Hematopoietic multipotent progenitor cell treated with erythropoietin and hydrocortisone succinate and interleukin-3 and kit ligand, for 6 days (in vitro differentiated cells): ENCODE measurements at places on chromosomes 3 and 15.
A peak's percentile ranks its signal among the peaks of the same experiment; 100 is the strongest.

GRCh38 chr3:110343945-110344344 lies 727.7 kb upstream of the NECTIN3 start:
- DNase-seq: no peak

DNA sequence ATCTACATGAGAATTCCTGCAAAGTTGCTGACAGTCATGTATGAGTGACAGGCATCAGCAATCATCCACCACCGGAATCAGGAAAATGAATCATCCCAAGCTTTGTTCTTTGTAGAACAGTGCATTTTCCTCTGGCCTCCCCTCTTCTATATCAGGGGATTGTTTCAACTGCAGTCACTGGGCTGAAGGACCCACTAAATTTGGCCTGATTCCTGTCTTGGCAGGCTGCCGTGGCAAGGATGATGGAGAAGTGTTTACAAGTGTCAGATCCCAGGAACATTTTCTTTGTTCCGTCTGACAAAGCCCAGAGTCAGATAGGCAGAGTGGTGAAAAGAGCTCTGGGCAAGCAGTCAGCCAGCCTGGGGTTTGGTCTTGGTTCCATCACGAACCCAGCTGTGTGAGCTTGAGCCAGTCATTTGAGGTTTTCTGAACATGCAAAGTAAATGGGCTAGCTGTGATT lies 175.1 kb upstream of the TSC22D2 start:
- no peak for DNase-seq

DNA sequence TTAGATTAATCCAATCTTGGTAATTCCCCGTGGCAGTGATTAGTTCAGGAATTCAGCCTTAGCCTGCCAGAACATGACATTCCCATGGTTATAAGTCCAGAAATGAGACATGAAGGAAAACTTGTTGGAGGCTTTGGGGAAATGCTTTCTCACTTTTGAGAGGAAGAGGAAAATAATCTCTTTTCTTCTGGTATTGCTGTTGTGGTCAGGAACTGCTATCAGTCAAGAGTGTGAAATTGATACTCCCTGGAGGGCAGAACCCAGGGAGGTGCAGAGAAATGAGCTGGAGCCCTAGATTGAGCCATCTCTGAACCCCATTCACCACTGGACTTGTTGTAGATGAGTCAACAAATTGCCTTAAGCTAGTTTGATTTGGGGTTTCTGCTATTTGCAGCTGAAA lies 38.6 kb upstream of the APH1B start:
- peak; percentile 89 for DNase-seq

DNA sequence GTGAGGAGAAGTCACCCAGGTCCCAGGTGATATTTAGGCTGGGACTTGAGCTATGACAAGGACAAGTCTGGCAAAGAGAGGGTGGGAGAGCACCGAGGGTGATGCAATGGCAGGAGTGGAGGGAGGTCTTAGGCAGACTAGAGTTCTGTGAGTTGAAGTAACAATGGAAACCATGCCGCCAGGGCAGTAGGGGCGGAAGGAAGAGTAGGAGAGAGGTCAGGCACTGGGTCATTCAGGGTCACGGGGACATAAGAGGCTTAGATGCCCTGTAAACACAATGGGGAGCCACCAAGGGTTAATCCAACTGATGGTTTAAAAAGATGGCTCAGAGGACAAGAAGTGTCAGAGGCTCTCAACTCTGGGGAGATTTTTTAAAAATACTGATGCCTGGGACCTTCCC lies 199.7 kb upstream of the LRTM1 start:
- no peak for DNase-seq

DNA sequence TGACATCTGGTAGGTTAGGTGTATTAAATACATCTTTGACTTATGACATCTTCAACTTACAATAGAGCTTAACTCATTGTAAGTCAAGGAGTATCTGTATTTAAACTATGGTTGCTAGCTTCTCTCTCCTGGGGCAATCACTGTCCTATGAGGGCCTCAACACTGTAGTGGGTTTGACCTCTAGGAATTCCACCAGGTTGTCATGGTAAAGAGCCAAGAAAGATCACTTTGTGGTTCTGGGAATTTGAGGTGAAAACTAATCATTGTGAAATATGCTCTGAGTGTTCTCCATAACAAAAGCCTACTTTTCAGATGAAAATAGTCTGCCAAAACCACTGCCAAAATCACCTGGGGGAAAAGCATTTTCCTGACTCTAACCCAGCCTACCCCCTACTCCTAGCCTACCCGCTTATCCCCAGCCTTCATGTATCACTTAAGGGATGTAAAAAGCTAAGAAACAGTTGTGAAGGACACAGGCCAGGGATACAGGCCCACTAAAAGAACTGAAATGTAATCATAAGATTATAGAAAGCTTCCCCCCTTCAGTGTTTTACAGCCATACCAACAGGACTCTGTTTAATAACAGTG lies 723.8 kb downstream of the MECOM start:
- no peak for DNase-seq

GRCh38 chr3:101500208-101500607 lies 12.8 kb downstream of the SENP7 start:
- no peak for DNase-seq

DNA sequence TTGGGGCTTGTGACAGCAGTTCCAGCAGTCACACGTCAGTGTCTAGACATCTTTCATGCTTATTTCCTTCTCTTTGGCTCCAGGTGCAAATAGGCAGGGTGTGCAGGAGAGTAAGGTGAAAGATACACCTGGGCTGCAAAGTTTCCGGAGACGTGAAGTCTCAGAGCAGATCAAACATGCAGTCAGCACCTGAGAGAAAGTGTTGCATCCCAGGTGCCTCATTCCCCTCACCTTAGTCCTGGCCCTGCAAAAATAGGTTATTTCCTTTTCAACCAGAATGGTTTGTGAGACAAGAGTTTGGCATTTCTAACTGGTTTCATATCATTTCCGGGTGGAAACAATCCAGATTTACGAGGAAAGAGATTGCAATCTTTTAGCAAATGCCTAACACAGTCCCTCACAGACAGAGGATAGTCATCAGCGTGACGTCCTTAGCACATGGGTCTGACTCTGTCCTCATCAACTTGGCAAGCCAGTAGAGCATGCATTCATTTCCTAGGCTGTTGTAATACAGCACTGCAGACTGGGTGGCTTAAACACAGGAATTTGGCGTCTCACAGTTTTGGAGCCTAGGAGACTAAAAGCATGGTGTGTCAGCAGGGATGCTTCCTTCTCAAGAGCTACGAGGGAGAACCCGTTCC lies 58.2 kb upstream of the ARRDC4 start:
- DNase-seq: no peak

DNA sequence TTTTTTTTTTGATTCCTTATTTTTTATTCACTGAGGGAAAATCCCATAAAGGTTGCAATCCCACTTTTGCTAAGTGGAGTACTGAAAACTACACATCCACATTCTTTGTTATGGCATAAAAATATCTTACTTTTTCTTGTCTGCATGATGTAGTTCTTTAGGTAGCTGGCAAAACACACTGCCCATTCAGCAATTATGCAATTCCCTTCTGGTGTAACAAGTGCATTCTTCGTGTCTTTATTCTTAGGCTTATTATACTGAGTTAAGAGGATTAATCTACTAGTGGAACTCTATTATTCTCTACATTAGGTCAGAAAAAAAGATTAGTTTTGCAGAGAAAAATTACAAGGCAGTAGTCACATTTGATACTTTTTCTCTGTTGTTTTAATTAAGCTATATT lies 403.8 kb upstream of the GBE1 start:
- DNase-seq: no peak

DNA sequence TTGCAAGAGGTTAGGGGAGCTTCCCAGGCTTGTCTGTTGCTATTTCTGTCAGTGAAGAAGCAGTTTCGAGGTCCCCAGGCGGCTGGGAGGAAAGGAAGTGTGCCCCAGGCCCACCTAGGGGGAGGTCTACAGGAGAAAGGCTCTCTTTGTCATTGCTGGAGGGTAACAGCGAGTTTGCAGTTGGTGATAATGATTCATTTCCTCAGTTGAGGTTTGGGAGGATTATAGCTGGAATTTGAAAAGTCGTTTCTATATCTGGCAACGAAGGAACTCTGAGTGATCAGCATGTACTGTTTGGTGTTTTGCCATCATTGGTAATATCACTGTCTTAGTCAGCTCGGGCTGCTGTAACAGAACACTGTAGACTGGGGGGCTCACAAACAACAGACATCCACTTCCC lies 65.5 kb upstream of the UBE3A start:
- DNase-seq: no peak

DNA sequence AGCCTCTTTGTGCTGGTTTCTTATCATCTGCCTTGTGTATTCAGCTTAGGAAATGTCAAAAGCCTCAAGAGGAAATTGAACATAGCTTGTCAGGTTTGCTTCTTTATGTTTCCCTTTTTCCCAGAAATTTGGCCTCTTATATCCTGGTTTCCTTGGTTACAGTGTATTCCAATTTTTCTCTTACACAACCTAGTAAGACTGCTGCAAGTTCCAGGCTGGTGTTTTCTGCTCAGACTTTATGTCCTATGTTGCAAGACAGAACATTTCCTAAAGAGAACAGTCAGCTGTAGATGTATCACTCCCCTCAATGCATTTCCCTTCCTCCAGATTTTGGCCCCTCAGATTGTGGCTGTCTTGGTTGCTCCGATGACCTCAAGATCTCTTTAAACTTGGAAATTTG lies 102.5 kb downstream of the SH3GL3 start:
- DNase-seq: no peak

DNA sequence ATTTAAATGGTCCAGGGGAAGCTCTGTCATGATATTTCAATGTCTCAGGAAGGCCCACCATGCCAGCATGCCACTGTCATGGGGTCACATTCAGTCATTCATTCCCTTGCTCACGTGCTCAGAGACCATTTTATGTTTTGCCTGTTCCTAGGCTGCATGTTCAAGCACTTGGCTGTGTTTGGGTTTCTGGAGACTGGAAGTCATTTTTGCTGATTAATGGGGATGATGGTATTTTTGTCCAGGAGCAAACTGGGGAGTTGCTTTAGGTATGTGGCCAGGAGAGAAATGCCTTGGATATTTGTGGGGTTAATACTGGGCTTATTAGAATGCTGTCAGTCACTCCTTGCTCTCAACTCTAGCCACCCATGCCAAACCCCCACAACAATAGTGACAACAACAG lies 303.5 kb downstream of the PTPRG start:
- DNase-seq: no peak
